ENCODE measurements at places on chromosomes 4 and X.
A peak's percentile ranks its signal among the peaks of the same experiment; 100 is the strongest.

- no peak for DNase-seq
These were observed 6.6 kb upstream of the FGFRL1 start for GRCh38 chr4:1004557-1005485.

DNA sequence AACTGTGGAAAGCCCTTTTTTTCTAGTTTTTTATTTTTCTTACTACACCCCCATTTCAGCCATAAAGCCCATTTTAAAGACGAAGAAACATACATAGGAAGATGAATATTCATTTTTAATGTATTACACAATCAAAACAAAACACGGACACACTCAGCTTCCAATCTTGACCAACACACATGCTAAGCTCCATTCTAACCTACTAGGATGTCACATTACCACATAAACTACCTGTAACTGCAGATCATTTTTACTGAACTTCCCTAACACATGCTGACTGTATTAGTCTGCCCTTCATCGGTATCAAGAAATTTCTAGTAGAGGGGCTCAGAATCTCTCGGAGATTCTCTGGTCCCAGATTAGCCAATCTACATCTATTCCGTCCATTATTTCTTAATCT is 1.8 kb downstream of the CCNI start:
- DNase-seq, result no peak

DNA sequence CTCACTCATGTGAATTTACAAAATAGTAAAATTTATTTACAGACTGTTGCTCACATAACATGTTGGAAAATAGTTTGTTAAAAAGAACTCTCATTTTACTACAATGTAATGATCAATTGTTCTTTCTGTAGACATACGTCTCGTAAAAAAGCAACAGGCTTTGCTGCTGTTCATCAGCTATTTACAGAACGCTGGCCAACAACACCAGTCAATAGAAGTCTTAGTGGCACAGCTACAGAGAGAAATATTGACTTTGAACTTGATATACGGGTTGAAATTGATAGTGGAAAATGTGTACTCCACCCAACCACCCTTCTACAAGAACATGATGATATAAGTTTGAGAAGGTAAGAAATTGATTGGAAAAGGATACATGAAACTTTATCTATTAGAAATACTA is 47.6 kb upstream of the ADAD1 start:
- DNase-seq, result no peak

DNA sequence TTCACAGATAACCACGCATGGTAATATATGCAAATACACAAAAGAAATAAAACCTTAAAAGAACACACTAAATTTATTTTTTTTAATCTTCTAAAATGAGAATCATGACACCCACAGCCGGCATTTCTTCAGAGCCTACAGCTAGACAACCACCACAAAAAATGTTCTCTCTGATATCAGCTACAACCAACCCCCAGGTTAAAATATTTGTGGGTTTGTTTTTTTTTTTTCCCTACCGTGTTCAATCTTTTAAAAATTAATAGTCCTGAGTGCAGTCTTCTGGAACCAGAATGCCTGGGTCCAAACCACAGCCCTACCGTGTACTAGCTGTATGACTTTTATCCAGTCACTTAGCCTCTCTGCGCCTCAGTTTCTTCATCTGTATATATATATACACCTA is 36.0 kb downstream of the MAML3 start:
- no peak for DNase-seq

- no peak for DNase-seq
These were observed 394.6 kb downstream of the TECRL start for GRCh38 chr4:64014647-64015046.

DNA sequence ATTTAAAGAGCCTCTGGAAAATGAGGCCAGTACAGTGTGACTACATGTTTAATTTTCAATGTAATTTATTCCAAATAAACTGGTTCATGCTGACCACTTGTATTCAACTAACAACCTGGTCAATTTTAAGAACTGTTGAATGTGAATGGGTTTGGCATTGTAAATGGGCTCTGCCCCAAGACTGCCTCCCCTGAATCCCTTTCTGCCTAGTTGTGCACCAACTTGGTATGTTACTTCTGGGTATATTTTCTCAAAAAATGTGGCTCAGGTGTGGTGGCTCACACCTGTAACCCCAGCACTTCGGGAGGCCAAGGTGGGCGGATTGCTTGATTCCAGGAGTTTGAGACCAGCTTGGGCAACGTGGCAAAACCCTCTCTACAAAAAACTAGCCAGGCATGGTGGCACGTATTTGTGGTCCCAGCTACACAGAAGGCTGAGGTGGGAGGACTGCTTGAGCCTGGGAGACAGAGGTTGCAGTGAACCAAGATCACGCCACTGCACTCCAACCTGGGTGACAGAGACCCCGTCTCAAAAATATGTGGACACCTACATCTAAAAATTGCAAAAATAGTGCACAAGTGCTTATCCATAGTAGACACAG is 7.2 kb downstream of the RPL9 start:
- DNase-seq, result no peak

GRCh38 chr4:41360921-41361793 is 104.4 kb downstream of the UCHL1 start:
- peak; percentile 33 for DNase-seq

GRCh38 chr4:23058165-23058776 is 365.5 kb downstream of the GBA3 start:
- DNase-seq, result no peak

- DNase-seq, result no peak
These were observed 76.2 kb upstream of the CD99 start for GRCh38 chrX:2614911-2615310.

GRCh38 chrX:97238632-97239031 is 354.9 kb downstream of the RPA4 start:
- DNase-seq, result no peak

DNA sequence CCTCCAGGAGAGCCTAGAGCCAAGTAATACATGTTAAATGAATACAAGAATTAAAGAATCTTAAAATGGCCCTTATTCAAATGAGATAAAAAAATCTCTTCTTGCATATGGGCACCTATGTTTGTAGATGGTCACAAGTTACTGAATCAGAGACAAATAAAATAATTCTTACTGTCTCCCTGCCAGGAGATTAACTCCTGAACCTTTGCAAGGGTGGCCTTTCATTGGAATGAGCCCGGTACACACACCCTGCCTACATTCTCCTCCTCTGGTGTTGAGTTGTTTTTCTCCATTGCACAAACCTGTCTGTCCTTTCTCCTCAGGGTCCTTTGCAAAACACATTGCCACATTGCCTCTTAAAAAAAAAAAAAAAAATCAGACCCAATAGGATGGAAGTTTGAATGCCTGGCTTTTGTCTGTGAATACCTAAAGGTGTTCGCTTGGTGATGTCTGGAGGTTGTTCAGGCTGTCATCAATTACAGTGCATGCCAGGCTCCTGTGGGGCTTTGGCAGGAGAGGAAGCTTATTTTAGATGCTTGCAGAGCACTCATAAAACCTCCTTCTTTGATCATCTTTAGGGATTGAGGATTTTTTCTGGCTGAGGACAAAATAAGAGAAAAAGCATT is 8.3 kb upstream of the TMEM154 start:
- DNase-seq, result no peak

DNA sequence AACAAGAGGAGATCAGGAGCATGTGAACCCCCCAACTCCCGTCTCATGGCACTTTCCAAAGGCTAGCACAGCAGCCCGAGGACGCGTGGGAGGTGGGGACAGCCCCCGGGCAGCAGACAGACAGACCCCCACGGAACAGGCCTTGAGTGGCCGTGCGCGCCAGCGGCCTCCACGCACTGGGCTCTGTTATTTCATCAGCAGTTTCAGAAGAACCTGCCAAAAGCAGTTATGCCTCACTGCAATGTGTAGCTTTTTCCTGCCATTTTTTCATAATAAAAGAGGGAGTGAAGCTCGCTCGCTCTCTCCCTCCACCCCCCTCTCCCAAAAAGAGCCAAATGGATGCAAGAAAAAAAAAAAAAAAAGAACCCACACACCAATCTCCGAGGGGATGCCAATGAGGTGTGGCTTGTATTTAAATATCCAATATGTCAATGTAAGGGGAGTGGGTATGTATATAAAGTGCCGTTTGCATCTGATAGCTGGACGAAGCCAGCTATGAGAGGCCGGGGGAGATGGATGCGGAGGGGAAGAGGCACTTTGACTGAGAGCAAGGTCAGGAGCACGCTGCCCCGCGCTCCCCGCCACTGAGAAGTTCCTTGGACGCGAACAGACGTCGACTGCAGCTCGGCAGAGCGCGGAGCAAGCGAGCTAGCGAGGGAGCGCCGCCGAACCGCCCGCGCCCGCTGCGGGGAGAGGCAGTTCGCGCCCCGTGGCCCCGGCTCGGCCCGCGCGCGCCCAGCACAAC is at the start of gene FGF16:
Gene FGF16, plus strand, starts transcription at position 482 of the 745 bp plus-strand sequence. CDS start 286 bp downstream, outside the sequence.
- no peak for DNase-seq

DNA sequence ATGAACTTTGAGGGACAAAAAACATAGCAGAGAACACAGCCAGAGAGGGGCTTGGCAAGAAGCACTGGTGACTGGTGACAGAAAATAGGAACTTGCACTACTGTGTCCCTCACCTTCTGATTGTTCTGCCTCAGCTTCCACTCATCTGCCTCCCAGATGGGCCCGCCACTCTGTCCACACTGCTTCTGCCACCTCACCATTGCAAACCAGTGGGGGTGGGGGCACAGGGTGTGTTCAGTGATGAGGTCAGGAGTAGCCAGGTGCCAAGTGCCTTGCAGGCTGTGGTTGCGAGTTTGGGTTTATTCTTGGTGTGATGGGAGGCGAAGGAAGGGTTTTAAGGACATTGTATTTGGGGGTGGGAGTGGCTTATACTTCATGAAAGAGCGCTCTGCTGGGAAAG is 9.1 kb upstream of the UBA1 start:
- DNase-seq, result no peak

GRCh38 chr4:26334366-26334765 is 13.6 kb downstream of the RBPJ start:
- DNase-seq, result no peak

DNA sequence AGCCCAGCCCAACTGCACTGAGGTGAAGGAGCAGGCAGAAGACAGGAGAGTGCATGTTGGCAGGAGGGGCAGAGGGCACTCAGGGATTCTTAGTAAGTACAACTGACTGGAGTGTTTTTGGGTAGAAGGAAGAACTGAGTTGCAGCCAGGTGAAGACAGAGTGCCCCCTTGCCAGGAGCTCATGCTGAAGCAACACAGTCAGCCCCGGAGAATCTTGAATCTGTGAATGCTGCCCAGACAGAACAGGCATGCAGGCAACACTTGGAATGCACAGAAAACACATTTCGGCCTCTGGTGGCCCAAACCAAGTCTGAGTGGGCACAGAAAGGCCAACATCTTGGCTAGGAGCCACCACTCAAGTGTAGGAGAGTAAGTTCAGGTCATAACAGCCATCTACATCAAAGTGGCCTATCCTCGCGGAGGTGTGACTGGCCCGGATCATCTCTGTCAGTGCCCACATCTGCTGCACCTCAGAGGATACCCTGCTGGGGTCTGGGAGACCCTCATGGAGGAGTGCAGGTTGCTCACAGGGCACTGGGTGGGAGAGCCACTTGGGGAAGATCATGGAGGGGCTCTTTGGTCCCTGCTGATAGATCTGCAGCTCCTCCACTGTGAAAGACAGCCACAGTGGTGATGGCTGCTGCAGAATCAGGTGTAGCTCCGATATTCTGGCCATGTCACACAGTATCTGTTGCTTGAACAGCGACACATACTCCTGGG is 40.4 kb downstream of the USP11 start:
- DNase-seq, result no peak

DNA sequence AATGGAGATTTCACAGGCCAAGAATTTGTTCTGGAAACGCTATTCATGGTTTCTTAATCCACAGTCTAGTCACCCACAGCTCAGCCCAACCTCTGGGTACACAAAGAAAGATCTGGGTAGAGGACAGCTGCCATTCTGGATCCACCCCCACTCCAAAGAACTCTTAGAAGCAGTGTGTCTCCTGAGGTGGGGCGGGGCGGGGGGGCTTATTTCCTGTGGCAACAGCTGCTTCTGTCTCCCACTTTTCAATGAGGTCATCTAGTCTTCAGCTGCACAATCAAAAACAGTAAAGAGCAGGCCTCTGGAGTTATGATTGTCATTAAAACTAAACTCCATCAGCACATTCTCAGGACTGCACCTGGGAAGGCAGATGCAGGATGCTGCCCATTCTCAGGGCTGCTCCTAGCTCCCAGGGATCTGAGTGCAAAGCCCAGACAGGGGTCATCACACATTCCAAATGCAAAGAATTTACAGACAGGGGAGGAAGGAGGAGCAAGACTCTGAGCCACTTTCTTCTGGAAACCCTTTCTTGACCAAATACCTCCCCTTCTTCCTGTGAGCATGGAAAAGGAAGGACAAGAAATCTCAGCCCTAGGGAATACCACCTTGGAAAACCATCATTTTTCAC is 207.3 kb downstream of the HS6ST2 start:
- DNase-seq, result no peak

DNA sequence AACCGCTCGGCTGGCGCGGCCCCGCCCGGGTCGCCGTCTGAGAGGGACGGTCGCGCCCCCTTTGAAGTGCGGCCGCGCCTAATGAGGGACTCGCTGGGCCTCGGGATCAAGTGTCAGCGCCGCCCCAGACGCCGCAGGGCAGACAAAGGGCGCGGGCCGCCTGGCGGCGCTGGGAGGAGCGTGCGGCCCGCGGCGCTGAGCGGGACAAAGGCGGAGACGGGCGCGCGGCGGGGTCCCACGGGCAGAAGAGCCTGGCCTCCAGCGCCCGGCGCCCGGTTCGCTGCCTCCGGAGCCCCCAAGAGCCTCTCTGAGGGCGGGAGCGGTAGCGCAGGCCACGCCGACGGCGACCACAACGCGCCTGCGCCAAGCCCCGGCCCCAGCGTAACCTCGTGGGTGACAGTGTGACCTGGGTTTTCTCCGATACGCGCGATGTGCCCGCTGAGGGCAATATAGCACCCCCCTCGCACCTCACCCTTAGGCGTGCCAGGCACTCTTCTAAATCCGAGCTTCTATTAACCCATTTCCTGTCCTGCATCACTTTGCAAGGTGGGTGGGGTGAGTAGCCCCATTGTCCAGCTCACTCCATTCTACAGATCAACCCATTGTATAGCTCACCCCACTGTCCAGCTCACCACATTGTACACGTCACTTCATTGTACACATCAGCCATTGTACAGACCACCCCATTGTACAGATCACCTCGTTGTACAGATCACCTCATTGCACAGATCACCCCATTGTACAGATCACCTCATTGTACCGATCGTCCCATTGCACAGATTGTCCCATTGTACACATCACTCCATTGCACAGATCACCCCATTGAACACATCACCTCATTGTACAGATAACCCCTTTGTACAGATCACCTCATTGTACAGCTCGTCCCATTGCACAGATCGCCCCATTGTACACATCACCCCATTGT is 33.7 kb upstream of the STX18 start:
- DNase-seq, result peak; percentile 70

DNA sequence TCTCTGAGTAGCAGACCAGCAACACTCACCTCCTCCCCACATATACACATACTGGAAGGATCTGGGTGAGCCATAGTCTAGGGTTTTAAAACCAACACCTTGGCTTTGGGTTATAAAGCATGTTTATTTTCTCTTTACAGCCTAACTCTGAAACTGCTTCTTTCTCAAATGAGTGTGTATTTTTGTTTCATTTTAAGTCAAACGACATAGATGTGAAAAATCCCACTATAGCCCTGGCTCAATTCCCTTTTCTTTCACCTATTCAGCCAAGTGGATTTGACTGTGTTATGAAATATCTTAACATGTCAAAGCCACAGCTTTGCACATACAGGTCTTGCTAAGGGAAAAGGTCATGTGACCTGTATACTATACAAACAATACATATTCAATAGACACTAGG is 13.8 kb downstream of the NEXMIF start:
- DNase-seq, result no peak

- no peak for DNase-seq
These were observed 192.4 kb downstream of the CCNG2 start for GRCh38 chr4:77349364-77349763.
